ENCODE measurements at places on chromosomes 12 and 14. TPM values are rescaled to one million over a fixed set of nuclear protein-coding genes. Genes with fewer than 3 reads are reported as not detected.
A peak's percentile ranks its signal among the peaks of the same experiment; 100 is the strongest.

The HOXC4 gene
- total RNA-seq = 24.5 TPM

The FZD10 gene
- 0.57 TPM for total RNA-seq

The TMEM179 gene
- total RNA-seq = 0.50 TPM

The EMP1 gene
- total RNA-seq = 431 TPM

The DHRS7 gene
- 93.7 TPM for total RNA-seq

The CHURC1 gene
- total RNA-seq = 70.4 TPM

The ABCC9 gene
- total RNA-seq = 21.3 TPM

The SLC5A8 gene
- 1.6 TPM for total RNA-seq

The SENP1 gene
- total RNA-seq = 19.4 TPM

DNA sequence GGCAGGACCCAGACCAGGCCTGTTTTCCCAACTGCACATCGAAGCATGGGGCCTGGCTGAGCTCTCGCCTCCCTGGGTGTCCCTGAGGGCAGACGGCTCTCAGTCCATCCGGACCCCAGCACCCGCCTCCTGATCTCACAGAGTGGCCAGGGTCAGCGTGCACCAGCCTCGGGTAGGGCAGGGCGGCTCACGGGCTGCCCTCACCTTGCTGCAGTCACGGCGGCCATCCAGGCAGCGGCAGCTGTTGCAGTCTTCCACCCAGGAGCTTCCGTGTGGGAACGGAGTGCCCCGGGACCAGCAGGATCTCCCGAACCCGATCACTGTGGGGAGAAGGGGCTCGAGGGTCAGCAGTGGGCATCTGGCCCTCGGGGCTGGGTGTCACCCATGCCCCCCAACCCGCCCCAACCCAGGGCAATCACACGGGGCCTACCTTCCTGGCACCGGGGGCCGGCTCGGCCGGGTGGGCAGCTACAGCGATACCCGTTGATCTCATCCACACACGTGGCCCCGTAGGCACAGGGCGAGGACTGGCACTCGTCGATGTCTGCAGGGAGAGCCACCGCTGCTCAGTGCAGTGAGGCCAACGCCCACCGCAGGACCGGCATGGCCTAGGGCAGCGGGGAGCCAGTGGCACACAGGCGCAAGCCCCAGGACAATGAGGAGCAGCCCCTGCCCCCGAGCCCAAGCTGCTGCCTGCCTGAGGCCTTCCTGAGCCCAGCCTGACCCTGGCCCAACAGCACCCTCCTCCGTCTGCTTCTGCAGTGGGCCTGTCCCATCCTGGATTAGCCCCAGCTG is 22.2 kb downstream of the JAG2 start:
- no peak overlapping the region for H3K27ac ChIP-seq
- no peak overlapping the region for H3K4me3 ChIP-seq
- H3K27me3 ChIP-seq = no peaks in the 10 kb centered on the region
- no peak for DNase-seq

GRCh38 chr14:91350813-91351511 is 66.7 kb downstream of the CCDC88C start:
- H3K27me3 ChIP-seq = no peaks in the 10 kb centered on the region
- no peak overlapping the region for H3K27ac ChIP-seq
- H3K36me3 ChIP-seq = no peaks in the 10 kb centered on the region
- peak overlapping the region; percentile 11 for H3K4me3 ChIP-seq
- no peaks in the 10 kb centered on the region for H3K4me1 ChIP-seq

- H3K36me3 ChIP-seq = no peaks in the 10 kb centered on the region
- no peak overlapping the region for H3K4me3 ChIP-seq
- DNase-seq = no peak
- no peaks in the 10 kb centered on the region for H3K27me3 ChIP-seq
- no peaks in the 10 kb centered on the region for H3K4me1 ChIP-seq
Observed at GRCh38 chr12:108478611-108479206, 36.4 kb upstream of the FICD start.

- no peak for DNase-seq
- no peaks in the 10 kb centered on the region for H3K27me3 ChIP-seq
- no peak overlapping the region for H3K27ac ChIP-seq
- no peak overlapping the region for H3K4me3 ChIP-seq
- no peaks in the 10 kb centered on the region for H3K4me1 ChIP-seq
Observed at GRCh38 chr14:71489742-71490141, 442.5 kb upstream of the RGS6 start.

DNA sequence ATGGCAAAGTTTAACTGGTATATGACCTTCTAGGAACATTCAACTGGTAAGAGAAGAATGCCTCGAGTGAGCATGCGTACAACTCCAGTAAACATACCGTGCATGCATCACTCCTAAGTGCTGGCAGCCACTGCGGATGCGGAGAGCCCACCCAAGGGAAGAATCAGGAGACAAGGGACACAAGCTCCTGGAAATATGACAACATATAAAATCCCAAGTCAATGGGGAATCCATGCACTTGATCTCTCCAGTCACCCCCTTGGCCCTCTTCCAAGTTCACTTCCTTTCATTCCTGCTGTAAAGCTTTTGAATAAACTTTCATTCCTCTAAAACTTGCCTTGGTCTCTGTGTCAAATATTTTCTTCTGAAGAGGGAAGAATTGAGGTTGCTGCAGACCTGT is 168.7 kb upstream of the TMCC3 start:
- DNase-seq = peak; percentile 16
- no peak overlapping the region for H3K4me3 ChIP-seq
- no peaks in the 10 kb centered on the region for H3K36me3 ChIP-seq
- no peaks in the 10 kb centered on the region for H3K27me3 ChIP-seq
- H3K27ac ChIP-seq = no peak overlapping the region
- no peaks in the 10 kb centered on the region for H3K4me1 ChIP-seq

GRCh38 chr12:3526776-3527175 is 35.8 kb downstream of the PRMT8 start:
- no peak for DNase-seq
- no peaks in the 10 kb centered on the region for H3K4me1 ChIP-seq
- H3K27ac ChIP-seq = no peak overlapping the region
- no peaks in the 10 kb centered on the region for H3K27me3 ChIP-seq
- no peak overlapping the region for H3K4me3 ChIP-seq

DNA sequence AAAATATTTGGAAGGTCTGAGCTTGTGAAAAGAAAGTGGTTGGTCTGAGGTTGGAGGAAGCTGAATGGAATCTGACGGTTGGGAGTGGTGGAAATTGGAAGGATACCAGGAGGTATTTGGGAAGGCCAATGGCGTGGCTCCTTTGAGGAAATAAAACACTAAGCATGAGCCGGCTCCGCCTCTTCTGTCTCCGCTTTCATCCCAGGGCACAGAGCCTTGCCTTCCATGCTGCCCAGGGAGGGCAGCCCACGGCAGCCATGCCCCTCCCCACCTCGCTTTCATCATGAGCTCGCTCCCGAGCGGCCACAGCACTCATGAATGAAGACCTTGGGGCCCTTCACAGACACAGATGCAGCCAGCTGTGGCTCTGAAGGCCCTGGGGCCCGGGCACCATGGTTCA is 36.2 kb downstream of the HSP90AA1 start:
- H3K4me1 ChIP-seq = no peaks in the 10 kb centered on the region
- H3K27ac ChIP-seq = no peak overlapping the region
- H3K27me3 ChIP-seq = no peaks in the 10 kb centered on the region
- no peak overlapping the region for H3K4me3 ChIP-seq

DNA sequence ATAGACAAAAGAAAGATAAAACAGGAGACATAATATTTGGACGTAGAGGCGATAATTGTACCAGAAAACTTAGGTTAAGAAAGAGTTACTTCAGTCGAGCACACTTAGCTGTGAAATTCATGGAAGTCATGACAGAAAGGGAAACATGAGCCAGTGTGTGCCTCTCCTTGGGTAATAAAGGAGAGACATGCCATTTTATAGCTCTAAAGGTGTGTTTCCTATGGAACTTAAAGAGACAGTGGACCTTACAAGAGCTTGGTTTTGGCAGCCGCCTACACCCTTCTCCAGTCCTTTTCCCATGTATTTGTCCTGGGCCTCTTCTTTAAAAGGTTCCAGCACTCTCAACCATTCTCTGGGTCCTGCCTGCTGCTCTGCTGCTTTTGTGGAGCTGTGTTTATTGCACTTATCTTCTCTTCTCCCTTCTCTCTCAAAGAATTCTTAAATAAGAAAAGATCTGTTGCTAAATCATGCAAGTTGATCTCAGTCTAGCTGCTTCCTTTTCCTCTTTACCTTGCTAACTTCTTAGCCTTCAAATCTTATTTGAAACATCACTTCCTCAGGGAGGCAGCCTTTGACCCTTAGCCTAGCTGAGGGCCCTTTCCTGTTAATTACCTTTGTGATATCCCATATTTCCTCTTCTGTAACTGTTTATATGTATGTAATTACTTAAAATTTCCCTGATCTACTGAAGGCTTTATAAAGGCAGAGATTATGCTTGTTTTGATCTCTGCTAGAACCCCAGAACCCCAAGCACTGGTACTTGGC is 81.8 kb upstream of the EVL start:
- H3K27ac ChIP-seq = no peak overlapping the region
- H3K4me3 ChIP-seq = no peak overlapping the region
- H3K27me3 ChIP-seq = no peaks in the 10 kb centered on the region
- DNase-seq = peak; percentile 64

GRCh38 chr12:60112763-60113162 is 516.9 kb downstream of the SLC16A7 start:
- no peaks in the 10 kb centered on the region for H3K36me3 ChIP-seq
- no peaks in the 10 kb centered on the region for H3K4me1 ChIP-seq
- no peak overlapping the region for H3K4me3 ChIP-seq
- DNase-seq = no peak

DNA sequence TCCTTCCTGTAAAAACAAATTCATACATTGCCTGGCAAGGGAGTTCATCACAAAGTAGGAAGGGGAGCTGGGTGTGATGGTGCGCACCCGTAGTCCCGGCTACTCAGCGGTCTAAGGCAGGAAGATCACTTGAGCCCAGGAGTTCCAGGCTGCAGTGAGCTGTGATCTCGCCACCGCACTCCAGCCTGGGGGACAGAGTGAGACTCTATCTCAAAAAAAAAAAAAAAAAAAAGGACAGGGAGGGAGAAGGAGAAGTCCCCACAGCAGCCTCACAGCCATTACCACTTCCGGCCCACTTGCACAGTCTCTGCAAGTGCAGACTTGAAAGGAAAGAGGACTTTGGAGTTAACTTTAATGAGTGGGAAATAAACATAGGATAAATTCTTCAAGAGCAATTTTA is 121.0 kb downstream of the FBXL14 start:
- no peaks in the 10 kb centered on the region for H3K36me3 ChIP-seq
- DNase-seq = no peak
- H3K27me3 ChIP-seq = no peaks in the 10 kb centered on the region
- H3K4me1 ChIP-seq = no peaks in the 10 kb centered on the region
- H3K27ac ChIP-seq = no peak overlapping the region

DNA sequence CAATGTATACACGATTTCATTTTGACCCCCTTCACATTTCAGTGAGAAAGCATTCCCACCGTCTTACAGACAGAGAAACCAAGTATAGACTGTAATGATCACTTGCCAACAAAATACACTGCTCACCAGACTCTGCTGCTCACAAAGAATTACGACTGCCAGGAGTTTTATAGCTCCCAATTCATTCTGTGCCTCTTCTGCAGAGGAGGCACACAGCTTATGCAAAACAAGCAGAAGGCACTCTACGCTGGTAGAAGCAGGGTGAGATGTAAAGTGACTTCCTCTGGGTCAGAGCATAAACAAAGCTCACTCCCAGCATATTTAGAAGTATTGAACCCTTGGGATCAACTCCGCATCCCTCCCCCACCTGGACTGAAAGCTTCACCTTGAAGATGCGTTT is 14.6 kb downstream of the SPTB start:
- DNase-seq = no peak
- H3K27ac ChIP-seq = no peak overlapping the region
- no peaks in the 10 kb centered on the region for H3K4me1 ChIP-seq
- H3K27me3 ChIP-seq = no peaks in the 10 kb centered on the region

- DNase-seq = no peak
- peak overlapping the region; percentile 18 for H3K4me3 ChIP-seq
- H3K4me1 ChIP-seq = no peaks in the 10 kb centered on the region
- H3K27ac ChIP-seq = no peak overlapping the region
Observed at GRCh38 chr12:49744363-49744885, 3.1 kb downstream of the TMBIM6 start.

DNA sequence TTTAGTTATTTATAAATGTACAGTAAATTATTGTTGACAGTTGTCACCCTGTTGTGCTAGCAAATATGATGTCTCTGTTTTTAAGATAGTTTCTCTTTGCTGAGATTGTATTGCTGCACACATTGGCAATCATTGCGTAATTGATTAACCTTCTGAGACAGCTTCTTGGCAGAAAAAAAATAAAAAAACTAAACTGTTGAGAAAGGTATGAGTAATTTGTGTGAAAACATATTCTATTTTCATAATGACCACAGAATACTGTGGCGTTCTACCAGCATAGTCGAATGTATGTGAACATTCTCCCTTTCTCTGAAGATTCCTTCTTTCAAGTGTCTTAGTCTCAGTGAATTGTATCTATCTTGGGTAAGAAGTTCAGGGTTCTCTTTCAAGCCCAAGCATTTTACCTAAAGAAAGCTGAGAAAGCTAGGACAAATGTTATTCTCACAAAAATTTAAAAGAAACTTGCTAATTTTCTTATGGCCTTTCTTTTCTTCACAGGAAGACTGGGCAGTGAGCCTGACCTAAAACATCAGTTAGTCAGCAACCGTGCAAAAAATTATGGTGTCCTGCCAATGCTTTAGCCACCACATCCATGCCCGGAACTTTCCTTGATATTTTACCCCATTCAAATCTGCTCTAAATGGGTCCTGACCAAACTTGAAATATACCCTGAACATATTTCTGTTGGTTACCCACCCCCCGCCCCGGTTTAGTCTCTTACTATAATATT is 69.0 kb upstream of the REP15 start:
- no peak overlapping the region for H3K4me3 ChIP-seq
- no peaks in the 10 kb centered on the region for H3K27me3 ChIP-seq
- H3K36me3 ChIP-seq = no peaks in the 10 kb centered on the region
- no peak overlapping the region for H3K27ac ChIP-seq
- no peak for DNase-seq
- no peaks in the 10 kb centered on the region for H3K4me1 ChIP-seq

DNA sequence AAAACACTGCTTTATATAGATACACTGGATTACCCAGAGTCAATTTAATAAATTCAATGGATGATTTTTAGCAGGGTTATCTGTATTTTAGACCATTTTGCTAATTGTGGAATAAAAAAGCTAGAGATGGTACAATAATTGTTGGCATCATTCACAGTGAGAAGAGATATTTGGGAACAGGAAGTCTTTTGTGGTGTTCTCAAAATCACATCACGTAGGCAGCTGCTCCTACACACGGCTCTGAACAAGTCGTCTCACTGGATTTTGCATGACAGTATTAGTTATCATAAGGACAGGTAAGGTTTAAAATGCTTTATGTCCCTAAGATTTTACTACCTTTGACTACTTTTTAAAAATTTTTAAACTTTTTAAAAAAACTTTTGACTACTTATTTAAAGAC is 52.0 kb downstream of the PAPLN start:
- H3K4me3 ChIP-seq = no peak overlapping the region
- no peak for DNase-seq
- H3K27ac ChIP-seq = no peak overlapping the region
- no peaks in the 10 kb centered on the region for H3K4me1 ChIP-seq
- H3K27me3 ChIP-seq = no peaks in the 10 kb centered on the region

GRCh38 chr14:102988054-102988453 is 65.6 kb downstream of the AMN start:
- H3K4me3 ChIP-seq = no peak overlapping the region
- H3K27me3 ChIP-seq = no peaks in the 10 kb centered on the region
- H3K36me3 ChIP-seq = peaks cover 3% of the 10 kb centered on the region

- no peak for DNase-seq
- H3K27me3 ChIP-seq = no peaks in the 10 kb centered on the region
- no peak overlapping the region for H3K4me3 ChIP-seq
Observed at GRCh38 chr12:102436867-102437266, 43.5 kb downstream of the IGF1 start.

- H3K4me3 ChIP-seq = no peak overlapping the region
- no peak overlapping the region for H3K27ac ChIP-seq
- no peaks in the 10 kb centered on the region for H3K36me3 ChIP-seq
- H3K27me3 ChIP-seq = no peaks in the 10 kb centered on the region
- DNase-seq = peak; percentile 87
Observed at GRCh38 chr12:9797722-9798619, 29.3 kb upstream of the KLRF1 start.
